ENCODE measurements at places on chromosomes 16 and 17.
A peak's percentile ranks its signal among the peaks of the same experiment; 100 is the strongest.

DNA sequence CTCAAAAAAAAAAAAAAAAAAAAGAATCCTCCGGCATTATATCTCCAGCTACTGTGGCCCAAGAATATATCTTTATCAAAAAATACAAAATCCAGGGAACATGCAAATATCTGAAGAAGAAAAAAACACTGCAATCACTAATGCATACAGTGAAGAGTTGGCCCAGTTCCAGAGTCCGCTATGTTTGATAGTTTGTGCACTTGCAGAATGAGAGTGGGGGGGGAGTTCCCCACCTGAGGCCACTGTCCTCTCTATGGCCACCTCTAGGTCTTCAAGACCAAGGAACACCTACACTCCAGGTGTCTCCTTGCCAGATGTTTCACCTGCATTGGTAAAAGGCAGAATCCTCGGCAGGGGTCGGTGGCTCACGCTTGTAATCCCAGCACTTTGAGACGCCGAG lies 4.0 kb downstream of the ZNF785 start:
- no peak for DNase-seq

- no peak for DNase-seq
Measured at GRCh38 chr17:40910441-40910841, 25.4 kb upstream of the KRT20 start.

GRCh38 chr17:13619462-13619861 lies 17.7 kb upstream of the HS3ST3A1 start:
- no peak for DNase-seq

- peak; percentile 75 for DNase-seq
Measured at GRCh38 chr16:3963203-3963602, 82.7 kb upstream of the CREBBP start.

DNA sequence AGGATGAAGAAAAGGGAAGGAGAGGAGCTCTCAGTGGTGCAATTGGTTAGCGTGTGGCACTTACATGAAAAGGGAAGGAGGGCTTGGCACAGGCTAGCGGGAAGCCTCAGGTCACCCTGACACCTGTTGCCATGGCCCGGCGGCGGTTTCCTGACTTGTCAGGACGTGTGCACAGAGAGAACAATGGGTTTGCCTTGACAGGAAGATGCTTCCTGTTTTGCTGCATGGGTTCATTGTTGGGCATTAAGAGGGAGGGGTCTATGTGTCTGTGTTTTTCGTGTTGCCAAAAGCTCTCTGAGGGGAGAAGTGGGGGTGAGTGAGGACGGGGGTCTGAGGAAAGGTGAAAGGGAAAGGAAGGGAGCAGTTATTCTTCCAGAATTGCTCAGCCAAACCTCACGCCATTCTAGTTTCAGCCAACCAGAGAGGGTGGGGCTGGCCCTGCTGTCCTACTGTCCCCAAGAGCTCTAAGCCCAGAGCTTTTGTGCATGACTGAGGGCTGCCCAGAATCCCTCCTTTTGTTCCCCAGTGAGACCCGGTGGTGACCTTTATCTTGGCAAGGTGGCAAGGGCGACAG lies 17.1 kb upstream of the CCR7 start:
- DNase-seq = peak; percentile 57

- no peak for DNase-seq
Measured at GRCh38 chr17:39655105-39655504, 10.0 kb upstream of the TCAP start.

GRCh38 chr16:85104821-85105391 lies 7.4 kb downstream of the CIBAR2 start:
- peak; percentile 58 for DNase-seq

GRCh38 chr17:57275071-57275764 lies 18.9 kb downstream of the MSI2 start:
- DNase-seq = no peak

GRCh38 chr17:956905-957304 lies 22.7 kb downstream of the NXN start:
- DNase-seq = no peak

GRCh38 chr16:75702242-75702641 lies 981 bp upstream of the DUXB start:
- DNase-seq = no peak

DNA sequence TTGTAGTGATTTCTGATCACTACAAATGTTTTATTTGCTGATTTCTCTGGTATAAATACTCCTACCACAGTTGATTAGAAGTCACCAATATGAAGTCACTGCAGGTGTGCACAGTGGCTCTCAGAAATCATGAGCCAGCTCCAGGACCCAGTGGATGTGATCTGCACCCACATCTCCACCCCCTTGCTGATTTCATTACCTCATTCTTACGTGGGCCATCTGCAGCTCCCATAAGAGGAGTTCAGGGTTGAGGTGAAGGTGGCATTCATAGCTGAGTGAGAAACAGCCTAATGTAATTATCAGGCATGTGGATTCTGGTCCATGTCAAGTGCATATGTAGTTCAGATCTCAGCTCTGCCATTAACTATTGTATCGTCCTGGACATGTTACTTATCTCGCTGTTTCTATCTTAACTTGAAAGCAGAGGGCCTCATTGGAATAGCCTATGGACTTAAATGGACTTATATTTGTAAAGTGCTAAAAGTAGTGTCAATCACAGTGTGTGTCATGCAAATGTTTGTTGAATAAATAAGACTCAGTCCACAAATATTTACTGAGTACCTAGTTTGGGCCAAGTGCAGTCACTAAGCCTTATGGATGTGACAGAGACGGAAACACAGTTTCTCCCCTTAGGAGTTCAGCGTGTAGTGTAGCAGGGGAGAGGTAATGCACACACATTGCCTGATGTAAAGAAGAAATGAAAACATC lies 40.7 kb upstream of the ZKSCAN2 start:
- DNase-seq = no peak

DNA sequence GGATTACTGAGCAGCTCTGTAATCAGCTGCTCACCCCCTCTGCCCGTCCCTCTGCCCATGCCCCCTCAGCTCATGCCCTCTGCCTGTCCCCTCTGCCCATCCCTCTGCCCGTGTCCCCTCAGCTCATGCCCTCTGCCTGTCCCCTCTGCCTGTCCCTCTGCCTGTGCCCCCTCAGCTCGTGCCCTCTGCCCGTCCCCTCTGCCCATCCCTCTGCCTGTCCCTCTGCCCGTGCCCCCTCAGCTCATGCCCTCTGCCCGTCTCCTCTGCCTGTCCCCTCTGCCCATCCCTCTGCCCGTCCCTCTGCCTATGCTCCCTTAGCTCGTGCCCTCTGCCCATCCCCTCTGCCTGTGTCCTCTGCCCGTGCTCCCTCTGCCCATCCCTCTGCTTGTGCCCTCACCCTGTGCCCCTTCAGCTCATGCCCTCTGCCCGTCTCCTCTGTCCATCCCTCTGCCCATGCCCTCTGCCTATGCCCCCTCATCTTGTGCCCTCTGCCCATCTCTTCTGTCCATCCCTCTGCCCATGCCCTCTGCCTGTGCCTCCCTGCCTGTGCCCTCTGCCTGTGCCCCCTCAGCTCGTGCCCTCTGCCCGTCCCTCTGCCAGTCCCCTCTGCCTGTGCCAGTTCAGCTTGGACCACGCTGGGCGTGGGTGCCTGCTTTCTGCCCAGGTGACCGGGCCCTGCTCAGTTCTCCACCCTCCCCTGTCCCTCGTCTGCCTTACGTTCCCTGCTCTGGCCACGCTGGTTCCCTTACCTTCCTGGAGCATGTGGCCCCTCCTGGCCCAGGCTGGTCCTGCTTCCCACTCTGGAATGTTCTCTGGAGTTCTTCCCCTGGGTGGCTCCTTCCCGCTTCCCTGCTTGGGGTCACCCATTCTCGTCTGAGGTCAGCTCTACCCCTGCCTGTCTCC lies 97.6 kb downstream of the NPIPB11 start:
- DNase-seq = no peak

GRCh38 chr17:32909787-32910369 lies 18.1 kb upstream of the TMEM98 start:
- peak; percentile 42 for DNase-seq

DNA sequence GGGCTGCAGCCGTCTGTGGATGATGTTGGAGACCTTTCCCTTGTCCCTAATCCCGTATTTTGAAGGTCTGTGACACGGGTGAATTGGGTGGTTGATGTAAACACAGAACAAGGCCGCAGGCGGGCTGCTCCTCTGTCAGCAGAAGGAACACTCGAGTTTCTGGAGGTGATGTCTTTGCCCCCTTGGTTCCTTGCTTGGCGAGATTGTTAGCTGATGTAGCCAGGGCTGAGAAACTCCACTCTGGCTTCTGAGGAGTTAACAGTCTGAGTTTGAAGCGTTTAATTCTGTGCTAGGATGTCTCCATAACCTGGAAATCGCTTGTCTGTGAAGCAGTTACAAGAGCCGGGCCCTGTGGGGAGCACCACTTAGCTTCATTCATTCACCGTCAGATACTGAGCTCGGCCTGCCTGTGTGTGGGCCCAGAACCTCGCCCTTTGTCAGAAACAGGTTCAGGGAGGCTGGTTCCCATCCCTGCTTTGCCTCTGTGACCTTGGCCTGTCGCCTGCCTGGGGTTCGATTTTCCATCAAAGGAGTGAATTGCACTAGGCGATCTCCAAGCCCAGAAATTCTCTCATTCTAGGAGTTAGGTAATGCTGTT lies 1.3 kb downstream of the MAPK8IP3 start:
- no peak for DNase-seq

- DNase-seq = peak; percentile 11
Measured at GRCh38 chr17:15944759-15945526, at the start of gene ADORA2B. Gene ADORA2B, plus strand, starts transcription at chr17:15945130. Its CDS starts 119 bp downstream, at chr17:15945249.

GRCh38 chr17:79581324-79581932 lies 29.4 kb downstream of the RBFOX3 start:
- no peak for DNase-seq

DNA sequence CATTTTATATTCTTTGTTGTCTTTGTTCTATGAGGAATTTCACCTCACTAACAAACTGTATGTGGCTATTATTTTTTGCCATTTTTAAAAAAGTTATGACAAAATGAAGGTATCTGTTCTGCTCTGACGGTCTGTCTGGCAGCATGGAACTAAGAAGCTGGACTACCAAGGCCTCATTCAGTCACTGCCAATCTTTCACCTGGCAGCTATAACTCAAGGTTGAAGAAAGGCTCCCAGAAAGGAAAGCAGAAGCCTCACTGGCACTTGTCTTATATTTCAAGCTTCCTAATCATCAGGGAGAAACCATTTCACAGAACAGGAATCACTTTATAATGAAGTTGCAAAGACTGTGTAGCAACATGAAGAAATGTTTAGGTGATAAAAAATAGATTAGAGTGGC lies 18.7 kb upstream of the SLC6A4 start:
- DNase-seq = no peak

GRCh38 chr16:81838794-81839193 lies 59.7 kb downstream of the PLCG2 start:
- DNase-seq = no peak

GRCh38 chr16:1057252-1057932 lies 15.2 kb upstream of the SSTR5 start:
- peak; percentile 54 for DNase-seq

- no peak for DNase-seq
Measured at GRCh38 chr17:60524463-60525327, 1.3 kb downstream of the APPBP2 start.

GRCh38 chr17:29090108-29090507 lies 47.2 kb downstream of the PIPOX start:
- DNase-seq = no peak

DNA sequence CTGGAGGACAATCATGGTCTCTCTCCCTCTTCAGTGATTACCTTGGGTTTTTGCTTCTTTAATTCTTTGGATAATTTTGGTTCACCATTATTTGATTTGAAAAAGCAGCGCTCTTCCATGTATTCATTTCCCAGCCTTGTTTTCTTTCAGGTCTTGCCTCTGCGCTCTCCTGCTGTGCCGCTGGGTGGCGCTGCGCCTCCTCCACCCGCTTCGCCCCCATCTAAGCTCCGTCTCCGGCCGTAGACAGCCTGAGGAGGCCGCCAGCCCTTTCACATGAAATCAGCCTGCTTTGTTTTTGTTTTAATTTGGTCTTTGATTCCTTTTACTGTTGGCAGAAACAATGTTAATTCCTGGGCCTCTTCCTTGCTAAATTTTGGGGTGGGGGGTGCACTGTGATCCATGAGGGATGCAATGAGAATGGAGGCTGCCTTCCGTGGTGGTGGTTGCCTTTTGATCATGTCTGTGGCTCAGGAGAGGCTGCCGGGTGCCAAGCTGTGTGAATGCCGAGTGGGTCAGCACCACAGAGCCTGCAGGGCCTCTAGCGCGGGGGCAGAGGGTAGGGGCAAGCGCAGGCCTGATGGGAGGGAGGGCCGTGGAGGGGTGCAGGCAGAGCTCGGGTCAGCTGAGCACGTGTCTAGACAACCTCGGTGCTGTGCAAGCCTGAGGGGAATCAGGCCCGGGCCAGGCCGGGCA lies 64.1 kb downstream of the PLD6 start:
- DNase-seq = peak; percentile 52

GRCh38 chr16:80120899-80121521 lies 419.8 kb upstream of the DYNLRB2 start:
- no peak for DNase-seq

DNA sequence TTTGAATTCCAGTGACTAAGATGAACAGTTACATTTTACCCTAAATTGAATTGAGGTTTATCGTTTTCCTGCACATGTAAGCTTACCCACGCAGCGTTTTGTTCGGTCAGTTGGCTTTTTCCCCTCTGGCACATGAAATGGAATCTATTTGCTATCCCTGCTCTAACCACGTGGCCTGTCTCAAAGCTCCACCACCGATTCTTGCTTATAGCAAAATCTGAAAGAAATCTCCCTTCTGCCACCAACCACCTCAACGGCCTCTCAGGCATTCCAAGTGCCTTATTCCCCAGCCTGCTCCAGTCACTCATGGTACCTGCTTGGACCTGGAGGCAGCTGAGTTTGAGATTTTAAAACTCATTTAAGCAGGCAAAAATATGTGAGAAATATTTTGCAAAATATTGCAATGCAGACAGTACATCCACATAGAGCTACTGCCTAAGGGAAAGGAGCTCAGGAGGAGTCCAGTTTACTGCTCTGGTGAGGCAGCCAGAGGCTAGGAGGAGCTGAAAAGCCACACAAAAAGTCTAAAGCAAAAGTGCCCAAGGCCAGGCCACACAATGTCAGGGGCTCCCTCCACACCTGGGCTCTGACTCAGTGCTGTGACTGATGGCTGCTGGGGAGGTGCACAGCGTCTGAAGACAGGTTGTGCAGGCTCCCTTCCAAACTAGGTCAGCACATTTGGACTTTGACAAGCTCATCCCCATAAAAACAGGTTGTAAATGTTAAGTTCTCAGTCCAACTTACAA lies 26.4 kb downstream of the ARHGAP17 start:
- DNase-seq = no peak

GRCh38 chr16:72023962-72024361 lies 15.4 kb downstream of the DHODH start:
- DNase-seq = no peak

DNA sequence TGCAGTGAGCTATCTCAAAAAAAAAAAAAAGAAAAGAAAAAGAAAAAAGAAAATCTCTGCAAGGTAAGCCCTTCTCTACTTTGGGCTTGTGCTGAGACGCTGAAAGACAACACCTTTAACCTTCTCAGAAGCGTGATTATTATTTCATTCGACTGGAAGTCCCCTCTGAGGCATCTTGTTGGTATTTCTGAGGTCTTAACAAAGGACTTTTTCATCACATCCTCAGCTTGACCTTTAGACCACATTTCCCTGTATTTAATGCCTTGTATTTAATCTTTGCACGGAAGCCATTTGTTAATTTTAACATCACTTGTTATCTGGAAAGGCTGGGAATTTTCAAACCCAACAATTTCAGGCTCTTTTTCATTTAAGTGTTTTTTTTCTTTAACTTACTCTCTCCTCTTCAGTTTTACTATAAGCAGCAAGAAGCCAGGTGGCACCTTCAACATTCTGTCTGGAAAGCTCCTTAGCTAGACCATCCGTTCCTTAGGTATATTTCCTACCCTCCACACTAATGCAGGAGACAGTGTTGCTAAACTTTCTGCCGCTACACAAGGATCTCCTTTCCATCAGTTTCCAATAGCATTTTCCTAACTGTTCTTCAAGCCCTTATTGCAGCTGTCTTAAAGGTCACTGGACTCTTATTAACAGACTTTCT lies 10.3 kb downstream of the KCTD13 start:
- no peak for DNase-seq

Data from T-cell (primary cell).